ENCODE measurements at places on chromosomes 2 and 18.

GRCh38 chr18:8721094-8721669 lies 15.8 kb downstream of the MTCL1 start:
- no peak for DNase-seq

DNA sequence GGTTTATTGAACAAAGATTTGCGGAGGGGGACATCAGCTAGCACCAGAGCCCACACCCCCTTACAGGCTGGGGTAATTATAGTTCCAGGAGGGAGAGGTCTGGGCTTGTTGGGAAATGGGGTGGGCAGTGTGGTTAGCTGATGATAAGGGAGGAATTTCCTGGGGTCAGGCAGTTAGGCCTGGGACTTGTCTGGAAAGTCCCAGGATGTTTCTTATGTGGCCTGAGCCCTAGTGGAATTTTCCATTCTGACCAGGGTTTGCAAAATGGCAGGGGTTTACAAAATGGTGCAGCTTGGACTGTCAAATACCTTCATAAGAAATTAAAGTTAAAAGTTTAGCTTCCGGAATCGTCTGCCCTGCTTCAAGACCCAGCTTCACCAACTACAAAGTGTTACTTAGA lies 199.1 kb downstream of the FBXO15 start:
- DNase-seq, result no peak

GRCh38 chr2:72080286-72081145 lies 67.1 kb downstream of the CYP26B1 start:
- no peak for DNase-seq

DNA sequence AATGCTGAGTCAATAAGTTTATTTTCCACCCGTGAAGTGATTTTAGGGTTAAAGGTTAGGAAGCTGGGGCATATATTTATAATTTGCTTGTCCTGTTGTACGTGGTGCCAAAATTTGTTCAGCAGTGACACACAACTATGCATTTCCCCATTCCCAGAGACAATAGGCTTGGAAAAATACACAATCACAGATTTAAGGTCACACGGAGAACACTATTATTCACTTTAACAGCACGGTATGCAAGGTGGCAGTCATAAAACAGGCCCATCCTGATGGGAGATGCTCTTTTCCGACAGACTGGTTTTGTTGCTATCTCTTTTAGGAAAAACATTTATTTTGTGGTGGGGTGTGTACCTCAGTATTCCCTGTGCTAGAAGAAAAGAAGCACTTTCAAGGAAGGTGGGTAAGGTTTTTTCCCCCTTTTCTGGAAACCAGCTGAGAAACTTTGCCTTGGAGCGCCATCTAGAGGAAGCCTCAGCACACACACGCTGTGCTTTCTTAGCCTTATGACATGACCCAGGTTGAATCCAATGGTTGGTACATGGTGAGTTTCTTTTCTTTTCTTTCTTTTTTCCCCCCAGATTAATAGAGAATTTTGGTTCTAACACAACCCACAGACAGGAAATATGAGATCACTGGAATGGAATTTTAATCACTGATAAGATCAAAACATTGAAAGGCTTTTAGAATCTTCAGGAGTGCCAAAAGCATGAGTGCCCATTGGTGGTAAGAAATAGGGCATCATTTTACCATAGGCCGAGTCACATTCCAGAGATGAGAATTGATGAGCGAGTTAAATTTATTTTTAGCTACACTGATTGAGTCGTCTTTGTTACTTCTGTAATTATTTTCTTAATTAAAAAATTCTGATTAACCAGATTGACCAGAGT lies 332.1 kb downstream of the AGPS start:
- peak; percentile 28 for DNase-seq

GRCh38 chr2:111042772-111043771 lies 77.6 kb upstream of the BCL2L11 start:
- no peak for DNase-seq

DNA sequence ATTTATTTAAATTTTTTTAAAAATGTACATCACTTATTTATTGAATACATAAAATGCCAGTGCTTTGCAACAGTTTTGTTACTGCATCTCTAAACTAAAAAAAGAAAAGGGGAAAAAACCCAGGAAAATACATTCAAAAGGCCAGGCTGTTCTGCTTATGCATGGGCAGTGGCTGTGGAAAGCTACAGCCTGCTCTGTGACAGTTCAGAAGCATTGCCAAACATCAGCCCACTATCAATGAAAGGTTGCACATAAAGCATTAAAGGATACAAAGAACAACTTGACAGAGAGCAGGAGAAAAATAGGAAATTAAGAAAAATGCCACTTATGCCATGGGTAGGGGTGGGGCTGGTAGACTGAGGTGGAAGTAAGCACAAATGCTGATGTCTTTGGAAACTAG lies 128.2 kb downstream of the FIGN start:
- DNase-seq, result no peak

DNA sequence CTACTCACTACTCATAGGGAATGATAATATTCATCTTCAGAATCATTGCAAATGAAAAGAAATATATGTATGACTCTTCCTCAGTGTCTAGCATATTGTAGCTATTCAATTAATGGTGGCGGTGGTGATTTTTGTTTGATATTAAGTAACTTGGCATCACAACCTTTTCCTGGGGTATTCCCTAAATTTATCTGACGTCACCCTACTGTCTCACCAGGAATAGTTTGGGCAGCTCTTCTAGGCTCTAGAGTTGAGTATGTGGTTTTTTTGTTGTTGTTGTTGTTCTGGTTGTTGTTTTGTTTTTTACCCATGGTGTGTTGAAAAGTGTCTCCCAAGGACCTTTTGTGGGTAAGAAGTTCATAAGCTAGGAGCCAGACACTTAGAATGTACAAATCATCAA lies 1320.3 kb upstream of the LRRTM1 start:
- DNase-seq, result no peak

DNA sequence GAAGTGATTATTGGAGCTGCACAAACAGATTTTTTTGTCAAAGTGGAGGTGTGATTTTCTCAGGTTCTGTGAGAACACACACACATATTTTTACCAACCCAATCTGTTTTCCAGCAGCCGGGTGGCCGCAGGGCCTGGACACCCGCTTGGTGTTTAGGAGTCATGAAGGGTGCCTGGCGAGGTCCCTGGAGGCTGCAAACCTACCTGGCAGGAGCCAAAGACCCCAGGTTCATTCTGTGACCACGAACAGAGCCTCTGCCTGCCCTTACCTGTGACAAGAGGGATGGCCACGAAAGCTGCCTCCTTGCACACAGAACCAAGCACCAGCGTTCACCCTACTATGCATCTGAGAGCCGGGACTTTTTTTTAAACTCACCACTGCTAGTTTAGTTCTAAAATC lies 64.3 kb upstream of the ID2 start:
- DNase-seq, result no peak

- no peak for DNase-seq
These were observed 29.5 kb upstream of the MYO1B start for GRCh38 chr2:191215666-191216065.

DNA sequence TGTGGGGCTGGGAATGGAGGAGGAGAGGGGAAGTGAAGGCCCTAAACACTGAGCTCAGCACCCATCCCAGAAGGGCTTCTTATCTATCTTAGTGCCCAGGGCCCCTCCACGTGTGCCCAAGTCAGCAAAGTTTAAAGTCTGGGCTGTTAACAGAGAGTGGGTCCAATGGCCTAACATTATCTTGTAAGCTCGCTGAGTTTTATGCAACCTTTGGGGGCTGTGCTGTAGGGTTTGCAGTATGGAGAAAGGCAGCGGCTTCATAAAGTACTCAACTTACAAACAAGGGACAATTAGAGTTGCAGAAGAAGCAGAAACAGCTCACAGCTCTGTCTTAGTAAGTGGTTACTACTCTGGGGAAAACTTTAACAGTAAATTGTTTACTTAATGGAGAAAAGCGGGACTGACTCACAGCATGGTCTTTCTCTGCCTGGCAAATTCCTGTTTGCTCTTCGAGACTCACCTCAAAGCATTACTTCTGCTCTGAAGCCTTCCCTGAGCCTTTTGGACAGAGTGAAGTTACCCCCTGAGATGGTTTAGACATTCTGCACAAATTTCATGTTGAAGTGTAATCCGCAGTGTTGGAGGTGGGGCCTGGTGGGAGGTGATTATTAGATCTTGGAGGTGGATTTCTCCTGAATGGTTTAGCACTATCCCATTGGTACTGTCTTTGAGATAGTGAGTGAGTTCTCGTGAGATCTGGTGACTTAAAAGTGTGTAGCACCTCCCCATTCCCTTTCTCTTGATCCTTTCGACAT lies 9.0 kb downstream of the ENOSF1 start:
- DNase-seq, result no peak

- DNase-seq, result no peak
These were observed 191.6 kb upstream of the ID2 start for GRCh38 chr2:8490166-8490721.

DNA sequence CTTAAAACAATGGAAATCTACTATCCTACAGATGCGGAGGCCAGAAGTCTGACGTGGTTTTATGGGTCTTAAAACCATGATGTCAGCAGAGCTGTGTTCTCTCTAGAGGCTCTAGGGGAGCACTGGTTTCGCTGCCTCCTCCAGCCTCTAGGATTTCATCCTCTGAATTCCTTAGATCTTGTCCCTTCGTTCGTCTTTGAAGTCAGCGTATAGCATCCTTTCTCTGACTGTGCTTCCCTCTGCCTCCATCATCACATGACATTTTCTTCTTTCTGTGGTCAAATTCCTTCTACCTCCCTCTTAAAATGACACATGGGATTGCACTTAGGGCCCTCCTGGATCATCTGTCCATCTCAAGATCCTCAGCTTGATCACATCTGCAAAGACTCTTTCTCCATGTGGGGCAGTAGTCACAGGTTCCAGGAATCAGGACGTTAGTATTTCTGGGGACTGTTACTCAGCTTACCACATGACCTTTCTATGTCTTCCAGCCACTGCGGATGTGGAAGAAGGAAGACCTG lies 22.7 kb upstream of the NCK2 start:
- DNase-seq, result no peak

GRCh38 chr2:109398366-109399015 lies 215.3 kb downstream of the SEPTIN10 start:
- DNase-seq, result no peak

GRCh38 chr2:9439536-9439935 lies 16.1 kb downstream of the CPSF3 start:
- no peak for DNase-seq

DNA sequence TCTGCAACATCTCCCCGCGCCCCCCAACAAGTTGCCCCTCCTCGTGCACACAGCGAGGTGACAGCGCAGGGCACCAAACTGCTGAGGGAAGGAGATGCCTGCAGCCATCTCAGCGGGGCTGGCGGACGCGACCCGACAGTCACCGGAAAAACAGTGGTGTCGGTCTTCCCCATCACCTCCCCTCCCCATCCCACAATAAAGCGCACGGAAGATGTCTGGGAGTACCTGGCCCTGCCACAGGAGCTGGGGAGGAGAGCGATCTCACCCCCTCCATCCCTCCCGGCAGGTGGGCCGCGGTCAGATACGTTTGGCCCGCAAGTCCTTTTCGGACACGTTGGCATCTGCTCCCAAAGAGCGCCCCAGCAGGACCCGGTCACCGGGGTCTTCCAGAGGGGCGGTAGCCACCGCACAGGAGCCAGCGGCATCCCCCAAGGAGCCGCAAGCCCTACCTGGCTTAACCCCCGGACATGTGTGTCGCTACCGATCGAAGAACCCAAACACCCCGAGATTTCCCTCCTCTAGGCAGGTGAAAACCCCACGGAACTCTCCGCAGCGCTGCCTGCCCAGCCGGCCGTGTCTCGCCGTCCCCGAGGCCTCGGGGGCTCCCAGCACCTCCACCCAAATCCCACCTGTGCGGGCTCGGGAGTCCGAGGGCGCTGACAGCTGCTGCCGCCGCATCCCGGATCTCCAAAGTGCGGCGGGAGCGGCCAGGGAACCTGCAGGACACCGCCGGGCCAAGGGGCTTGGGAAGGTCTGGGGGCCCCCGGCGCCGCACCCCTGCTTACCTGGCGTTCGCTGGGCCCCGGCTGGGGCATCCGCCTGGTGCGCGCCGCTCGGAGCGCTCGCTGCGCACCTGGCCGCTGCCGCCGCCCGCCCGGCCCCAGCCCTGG lies 657 bp downstream of the ATP8B1 start:
- DNase-seq, result no peak

- peak; percentile 63 for DNase-seq
These were observed 55.3 kb upstream of the ITGB6 start for GRCh38 chr2:160255408-160255807.

GRCh38 chr2:24509425-24509824 lies 18.4 kb downstream of the NCOA1 start:
- no peak for DNase-seq

- no peak for DNase-seq
These were observed 112.5 kb downstream of the MREG start for GRCh38 chr2:215900843-215901242.

GRCh38 chr2:72350852-72351251 lies 203.2 kb upstream of the CYP26B1 start:
- DNase-seq, result no peak

DNA sequence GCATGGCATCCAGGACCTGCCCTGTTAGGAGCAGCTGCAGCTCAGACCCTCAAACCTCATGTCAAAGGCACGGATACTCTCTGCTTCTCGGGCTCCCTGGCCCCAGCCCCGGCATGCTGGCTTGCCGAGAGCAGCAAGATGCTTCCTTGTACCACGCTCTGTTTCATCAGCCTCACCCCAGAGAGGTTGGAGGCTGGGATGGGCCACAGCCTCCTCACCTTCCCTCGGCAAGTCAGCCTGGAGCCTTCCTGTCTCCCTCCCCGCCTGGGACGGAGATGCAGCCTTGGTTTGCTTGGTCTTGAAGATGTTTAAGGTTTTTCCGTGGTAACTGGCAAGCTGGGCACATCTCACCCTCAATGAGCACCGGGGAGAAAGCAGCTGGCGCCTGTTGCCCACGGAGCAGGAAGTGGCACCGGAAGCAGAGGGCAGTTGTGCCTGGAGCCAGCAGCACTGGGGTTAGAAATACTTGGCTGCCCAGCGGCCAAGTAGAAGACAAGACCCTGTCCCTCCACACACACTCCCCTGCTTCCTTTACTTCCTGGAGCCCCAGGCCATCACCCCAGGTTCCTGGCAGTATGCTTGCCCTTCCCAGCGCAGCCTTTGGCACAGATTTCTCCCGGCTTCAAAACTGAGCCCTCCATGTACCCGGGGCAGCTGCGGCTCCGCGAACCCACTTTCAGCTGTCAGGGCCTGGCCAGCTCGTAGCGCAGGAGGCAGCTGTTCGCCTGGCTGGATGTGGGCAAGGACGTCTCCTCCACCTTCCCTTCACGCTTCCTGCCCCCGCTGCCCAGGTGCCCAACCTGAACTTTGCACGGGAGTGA lies 17.4 kb downstream of the FBLN7 start:
- no peak for DNase-seq

GRCh38 chr2:191739194-191739593 lies 61.3 kb downstream of the NABP1 start:
- no peak for DNase-seq

DNA sequence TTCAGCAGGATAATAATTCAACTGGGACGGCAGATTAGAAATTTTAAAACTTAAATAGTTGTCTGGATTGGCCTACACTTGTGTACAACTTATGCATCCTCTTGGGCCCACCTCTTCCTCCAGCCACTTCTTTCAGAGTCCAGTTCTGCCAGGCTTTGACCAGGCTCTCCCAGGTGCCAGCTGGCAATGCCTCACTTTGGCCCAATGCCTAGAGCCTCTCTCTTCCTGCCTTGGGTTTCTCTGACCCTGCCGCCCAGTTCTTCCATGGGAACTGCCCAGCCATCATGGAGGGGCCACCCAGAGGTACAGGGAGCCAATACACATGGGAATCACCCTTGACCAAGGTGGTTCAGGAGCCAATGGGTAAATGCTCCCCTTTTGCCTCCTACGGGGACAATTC lies 135.5 kb downstream of the IRS1 start:
- DNase-seq, result no peak
